Fibroblast of upper back skin (primary cell): ENCODE measurements at places on chromosomes 11 and 22.
A peak's percentile ranks its signal among the peaks of the same experiment; 100 is the strongest.

- DNase-seq, result no peak
These were observed 654 bp downstream of the TMEM86A start for GRCh38 chr11:18699269-18699596.

DNA sequence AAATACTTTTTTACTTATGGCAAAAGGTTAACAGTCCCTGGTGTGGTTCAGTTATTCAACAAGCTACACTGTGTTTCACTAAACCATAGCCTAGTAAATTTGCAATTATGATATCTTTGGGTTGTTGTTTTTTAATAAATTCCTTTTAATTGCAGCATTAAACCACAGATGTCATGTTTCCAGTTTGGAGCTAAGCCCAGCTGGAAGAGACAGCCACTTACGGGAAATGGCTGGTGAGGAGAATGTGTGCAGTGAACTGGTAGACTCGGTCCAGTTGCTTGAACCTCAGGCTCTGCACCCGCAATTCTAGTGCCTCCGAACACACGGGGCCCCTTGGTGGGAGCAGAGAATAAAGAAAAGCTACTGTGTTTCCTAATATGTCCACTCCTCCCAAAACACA lies 70.8 kb downstream of the WNT11 start:
- no peak for DNase-seq

- no peak for DNase-seq
These were observed 274.6 kb downstream of the BRD1 start for GRCh38 chr22:49553076-49553475.

DNA sequence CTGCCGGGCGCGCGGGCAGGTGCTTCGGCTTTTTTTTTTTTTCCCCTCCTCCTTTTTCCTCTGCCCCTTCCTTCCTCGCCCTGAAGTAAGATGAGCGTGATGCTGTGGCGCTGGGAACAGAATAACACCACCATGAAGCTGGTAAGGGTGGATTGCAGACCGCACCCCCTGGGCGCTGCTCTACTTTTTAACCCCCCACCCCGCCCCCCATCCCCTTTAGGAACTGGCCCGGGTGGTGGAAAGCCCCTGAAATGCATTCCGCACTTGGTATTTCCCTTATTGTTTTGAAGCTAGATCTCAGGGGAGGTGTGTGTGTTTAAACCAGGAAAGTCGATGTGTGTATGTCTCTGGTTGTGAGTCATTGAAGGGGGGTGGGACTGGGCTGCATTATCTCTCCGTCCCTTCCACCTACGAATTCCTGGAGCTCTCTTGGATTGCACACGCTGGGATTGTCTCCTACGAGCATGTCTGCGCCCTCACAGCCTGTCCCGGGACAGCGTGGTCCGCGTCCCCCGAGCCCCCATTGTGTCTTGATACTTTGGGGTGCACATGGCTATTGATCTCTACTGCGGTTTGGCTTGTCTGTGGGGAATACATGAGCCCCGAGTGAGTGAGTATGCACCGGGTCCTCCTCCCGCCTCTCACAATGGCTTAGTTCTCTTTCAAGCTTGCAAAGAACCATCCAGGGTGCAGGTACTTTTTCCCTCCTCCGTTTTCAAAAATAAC lies 64.9 kb downstream of the NAV2 start:
- peak; percentile 75 for DNase-seq

DNA sequence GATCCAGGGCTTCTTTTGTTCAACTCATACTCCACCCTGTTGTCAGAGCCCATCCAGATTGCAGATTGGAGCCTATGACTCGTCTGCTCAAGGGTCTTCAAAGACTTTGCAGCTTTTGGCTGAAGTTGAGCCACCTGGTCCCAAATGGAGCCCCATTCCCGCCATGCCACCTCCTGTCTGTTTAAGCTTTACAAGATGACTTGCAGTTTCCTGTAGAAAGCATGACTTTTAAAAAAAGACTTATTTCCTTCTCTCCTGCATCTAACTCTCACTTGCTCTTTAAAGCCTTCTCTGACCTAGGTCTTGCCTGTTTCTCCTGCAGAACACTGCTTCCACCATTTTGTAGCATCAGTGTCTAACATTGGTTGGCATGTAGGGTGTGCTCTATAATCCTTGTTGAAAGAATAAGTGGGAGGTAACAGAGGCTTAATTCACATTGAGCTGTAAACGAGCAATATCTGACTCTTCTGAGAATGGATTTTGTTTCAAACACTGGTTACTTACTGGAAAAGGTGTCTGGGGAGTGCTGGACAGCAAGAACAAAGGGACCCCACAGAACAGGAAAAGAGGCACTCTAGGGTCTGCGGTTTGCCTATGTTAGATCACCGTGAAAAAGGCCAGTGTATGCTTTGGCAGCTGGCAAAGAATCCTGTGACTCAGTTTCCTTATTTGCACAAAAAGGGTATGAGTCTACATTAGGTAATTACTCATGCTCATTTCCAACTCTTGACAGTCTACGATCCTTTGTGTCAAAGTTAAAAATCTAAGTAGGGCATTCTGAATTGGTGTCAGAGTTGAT lies 30.3 kb downstream of the NF2 start:
- no peak for DNase-seq

- peak; percentile 69 for DNase-seq
These were observed 38.2 kb upstream of the PAMR1 start for GRCh38 chr11:35563484-35564244.

DNA sequence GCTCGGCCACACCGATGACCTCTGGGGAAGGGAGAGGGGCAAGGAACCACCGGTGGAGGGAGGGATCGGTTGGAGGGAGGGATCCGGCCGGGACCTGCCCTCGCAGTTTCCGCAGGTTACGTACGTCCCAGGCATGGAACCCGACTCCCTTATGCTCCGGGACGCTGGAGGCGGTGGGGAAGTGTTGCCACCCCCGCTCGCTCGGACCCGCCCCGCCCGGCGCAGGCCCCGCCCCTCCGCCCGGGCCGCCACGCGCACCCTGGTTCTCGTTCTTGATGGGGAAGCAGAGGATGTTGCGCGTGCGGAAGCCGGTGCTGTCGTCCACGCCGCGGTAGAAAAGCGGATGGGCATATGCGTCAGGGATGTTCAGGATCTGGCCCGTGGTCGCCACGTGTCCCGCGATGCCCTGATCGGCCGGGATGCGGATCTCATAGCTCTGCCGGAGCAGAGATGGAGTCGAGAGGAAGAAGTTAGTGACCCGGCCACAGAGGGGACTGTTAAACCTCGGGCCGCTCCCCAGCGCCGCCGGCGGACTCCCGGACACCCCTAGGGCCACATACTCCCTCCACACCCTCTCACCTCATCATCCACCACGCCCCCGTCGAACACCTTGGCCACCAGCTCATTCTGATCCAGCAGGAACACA lies 89.8 kb downstream of the PDE2A start:
- DNase-seq, result no peak

DNA sequence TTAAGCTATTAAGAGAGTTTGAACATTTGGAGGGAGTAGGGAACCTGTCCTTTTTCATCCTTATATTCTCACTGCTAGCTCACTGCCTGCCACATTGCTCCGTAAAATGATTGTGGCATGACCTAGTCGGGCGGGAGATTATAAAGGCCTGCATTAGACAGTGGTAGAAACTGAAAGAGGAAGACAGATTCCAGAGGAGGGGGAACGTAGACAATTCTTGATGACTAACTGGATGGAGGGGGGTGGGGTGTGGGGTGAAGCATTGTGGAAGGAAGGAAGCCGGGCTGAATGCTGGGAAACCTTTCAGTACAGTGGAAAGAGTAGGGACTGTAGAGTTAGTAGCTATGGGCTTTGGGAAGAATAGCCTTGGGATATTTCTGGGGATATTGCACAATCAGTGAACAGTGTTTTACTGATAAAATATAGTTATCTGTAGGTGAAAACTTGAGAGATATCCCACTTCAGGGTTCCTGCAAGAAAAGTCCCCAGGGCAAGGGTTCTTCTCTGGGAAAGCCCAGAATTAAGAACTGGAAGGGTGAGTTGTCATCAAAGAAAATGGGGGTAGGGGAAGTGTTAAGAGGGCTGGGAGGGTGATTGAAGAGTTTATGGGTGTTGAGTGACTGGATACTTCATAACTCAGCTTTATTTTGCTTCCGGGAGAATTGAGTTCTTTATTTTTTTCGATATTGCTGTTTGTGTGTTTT lies 2.1 kb downstream of the MED15 start:
- peak; percentile 95 for DNase-seq

DNA sequence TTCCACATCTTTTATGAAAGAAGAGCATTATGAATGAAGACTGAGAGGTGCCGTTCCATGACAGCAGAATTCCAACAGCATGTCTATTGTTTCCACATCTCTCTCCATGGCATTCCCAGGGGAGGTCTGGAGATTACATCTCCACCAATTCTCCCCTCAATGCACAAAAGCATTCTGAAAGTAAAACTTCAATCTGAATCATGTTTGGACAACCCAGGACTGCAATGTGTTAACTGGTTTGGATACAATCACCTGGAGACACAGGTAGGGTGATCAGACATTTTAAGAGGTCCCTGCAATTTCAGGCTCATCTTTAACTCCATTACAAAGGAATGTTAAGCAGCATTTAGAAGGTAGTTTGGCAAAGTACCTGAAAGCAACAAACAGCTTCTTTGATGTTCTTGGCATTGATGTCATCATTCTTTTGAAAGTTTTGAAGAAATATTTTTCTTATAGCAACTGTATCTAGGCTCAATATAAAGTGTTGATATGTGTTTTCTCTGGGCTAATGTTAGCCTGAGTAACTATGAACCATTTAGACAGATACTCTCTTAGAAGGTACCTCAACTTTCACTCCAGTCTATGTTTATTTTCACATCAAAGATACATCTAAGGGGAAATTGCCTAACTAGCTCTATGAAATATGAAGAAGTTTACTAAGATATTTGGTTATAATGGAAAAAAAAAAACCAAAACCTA lies 181.4 kb upstream of the MTMR2 start:
- DNase-seq, result peak; percentile 76

GRCh38 chr22:22926370-22927195 lies 39.0 kb downstream of the IGLL5 start:
- no peak for DNase-seq
